Ureter (tissue), 1 donor: ENCODE measurements at places on chromosomes 5 and 9. TPM values are rescaled to one million over a fixed set of nuclear protein-coding genes. Genes with fewer than 3 reads are reported as not detected.

The BTNL9 gene
- 26.0 TPM for total RNA-seq

The IL3 gene
- total RNA-seq = not detected

The REXO4 gene
- 19.5 TPM for total RNA-seq

The LCN9 gene
- not detected for total RNA-seq

The INSL4 gene
- total RNA-seq = not detected

The GBGT1 gene
- 17.2 TPM for total RNA-seq

The AFAP1L1 gene
- 8.4 TPM for total RNA-seq

The ZDHHC11 gene
- total RNA-seq = 39.5 TPM

The PCDHGC4 gene
- 3.6 TPM for total RNA-seq

The IL7R gene
- 34.9 TPM for total RNA-seq

GRCh38 chr9:37286530-37287175 is 135.8 kb upstream of the GRHPR start:
- no peak for DNase-seq

GRCh38 chr5:154276973-154277331 is 86.4 kb downstream of the GALNT10 start:
- peak; percentile 56 for DNase-seq

- DNase-seq = no peak
These were observed 8.1 kb downstream of the TTC16 start for GRCh38 chr9:127724012-127724411.

- DNase-seq = no peak
These were observed 13.6 kb upstream of the MAST4 start for GRCh38 chr5:66582499-66583165.

DNA sequence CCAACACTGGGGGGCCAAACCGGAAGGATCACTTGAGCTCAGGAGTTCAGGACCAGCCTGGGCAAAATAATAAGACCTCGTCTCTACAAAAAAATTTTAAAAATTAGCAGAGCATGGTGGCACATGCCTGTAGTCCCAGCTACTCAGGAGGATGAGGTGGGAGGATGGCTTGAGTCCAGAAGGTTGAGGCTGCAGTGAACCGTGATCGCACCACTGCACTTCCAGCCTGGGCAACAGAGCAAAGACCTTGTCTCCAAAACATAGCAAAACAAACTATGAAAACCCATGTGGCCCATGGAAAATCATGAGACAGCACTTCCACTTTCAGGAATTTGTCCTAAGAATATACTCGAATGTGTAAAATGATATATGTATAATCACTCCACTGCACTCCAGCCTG is 6.1 kb downstream of the SETX start:
- DNase-seq = no peak

GRCh38 chr9:31243386-31243785 is 1141.1 kb upstream of the ACO1 start:
- DNase-seq = no peak

- DNase-seq = no peak
These were observed 7.2 kb downstream of the GRHPR start for GRCh38 chr9:37429441-37430285.

DNA sequence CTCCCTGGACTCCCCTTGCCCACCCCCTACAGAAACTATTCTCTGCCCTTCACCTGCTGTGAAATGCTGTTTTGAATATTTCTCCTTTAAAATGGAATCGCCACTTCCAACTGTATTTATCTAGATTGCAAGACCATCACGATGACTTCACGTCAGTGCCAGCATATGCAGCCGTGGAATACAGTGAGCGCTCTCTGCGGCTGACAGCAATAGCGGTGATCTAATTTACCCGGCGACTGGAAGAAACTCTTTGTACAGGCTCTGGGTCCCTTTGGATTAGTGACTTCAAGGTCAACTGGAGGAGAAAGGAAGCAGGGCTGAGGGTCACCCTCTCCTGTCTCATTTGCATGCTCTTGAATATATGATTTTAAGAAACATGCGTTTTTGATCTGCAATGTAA is 192.0 kb downstream of the IRX1 start:
- no peak for DNase-seq

GRCh38 chr9:34338665-34339385 is 9.5 kb downstream of the NUDT2 start:
- no peak for DNase-seq

DNA sequence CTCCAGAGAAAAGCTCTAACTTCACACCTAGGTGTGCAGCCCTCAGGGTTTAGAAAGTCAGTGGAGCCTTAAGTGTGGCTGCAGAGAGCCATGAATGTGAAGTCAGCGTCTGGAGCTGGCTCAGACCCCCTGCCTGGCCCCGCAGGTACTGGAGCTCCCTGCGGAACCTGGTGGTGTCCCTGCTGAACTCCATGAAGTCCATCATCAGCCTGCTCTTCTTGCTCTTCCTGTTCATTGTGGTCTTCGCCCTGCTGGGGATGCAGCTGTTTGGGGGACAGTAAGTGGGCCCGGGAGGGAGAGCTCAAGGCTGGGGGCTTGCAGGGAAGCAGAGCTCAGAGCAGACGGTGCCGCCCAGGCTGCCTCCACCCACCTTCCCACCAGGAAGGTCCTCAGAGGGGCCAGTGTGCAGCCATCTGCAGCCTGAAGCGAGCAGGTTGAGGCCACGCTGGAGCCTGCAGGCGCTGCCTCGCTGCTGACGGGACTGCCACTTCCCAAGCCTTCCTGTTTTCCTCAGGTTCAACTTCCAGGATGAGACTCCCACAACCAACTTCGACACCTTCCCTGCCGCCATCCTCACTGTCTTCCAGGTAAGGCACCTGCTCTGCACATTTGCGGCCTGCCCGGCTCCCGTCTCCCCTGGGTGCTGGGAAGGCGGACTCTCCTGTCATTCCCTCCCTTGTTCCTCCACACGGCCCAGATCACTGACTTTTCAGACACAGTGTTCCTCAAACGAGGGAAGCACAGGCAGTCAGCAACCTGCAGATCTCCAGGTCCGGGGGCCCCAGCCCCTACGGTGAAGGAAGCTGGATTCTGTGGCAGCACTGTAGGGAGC is 108.9 kb downstream of the CACNA1B start:
- DNase-seq = no peak

- DNase-seq = no peak
These were observed 286.3 kb downstream of the PDE4D start for GRCh38 chr5:59607138-59607765.

DNA sequence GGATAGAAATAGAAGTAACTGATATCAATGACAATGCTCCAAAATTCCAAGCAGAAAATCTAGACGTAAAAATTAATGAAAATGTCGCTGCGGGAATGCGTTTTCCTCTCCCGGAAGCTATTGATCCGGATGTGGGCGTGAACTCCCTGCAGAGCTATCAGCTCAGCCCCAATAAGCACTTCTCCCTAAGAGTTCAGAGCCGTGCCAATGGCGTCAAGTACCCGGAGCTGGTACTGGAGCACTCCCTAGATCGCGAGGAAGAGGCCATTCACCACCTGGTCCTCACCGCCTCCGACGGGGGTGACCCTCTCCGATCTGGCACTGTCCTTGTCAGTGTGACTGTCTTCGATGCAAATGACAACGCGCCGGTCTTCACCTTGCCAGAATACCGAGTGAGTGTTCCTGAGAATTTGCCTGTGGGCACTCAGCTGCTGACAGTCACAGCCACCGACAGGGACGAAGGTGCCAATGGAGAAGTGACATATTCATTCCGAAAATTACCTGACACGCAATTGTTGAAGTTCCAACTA is 818 bp downstream of the PCDHGA10 start:
- DNase-seq = no peak

GRCh38 chr5:61082516-61083280 is 79.6 kb downstream of the SMIM15 start:
- no peak for DNase-seq

GRCh38 chr5:51685419-51685818 is 302.2 kb downstream of the ISL1 start:
- no peak for DNase-seq

- no peak for DNase-seq
These were observed 20.3 kb downstream of the MELK start for GRCh38 chr9:36592801-36593583.

- DNase-seq = no peak
These were observed 18.8 kb upstream of the HSD17B3 start for GRCh38 chr9:96320749-96321280.

DNA sequence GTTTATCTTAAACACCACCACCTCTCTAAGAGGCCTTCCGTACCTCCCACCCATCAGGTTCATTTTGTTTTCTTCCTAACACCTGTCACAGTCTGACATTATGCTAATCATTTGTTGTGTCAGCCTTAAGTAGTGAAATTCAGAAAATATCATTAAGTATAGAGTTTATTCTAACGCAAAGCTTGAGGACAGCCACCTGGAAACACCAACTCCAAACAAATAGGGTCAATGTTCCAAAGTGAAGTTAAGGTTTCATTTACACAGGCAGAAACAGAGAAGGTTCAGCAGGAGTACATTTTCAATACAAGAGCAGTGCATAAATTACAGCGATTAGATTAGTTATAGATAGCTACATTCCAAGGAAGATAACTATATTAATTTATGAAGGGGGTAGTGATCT is 1.3 kb upstream of the SMC5 start:
- no peak for DNase-seq

GRCh38 chr5:52961274-52961681 is 27.9 kb upstream of the ITGA2 start:
- DNase-seq = no peak

GRCh38 chr9:78214492-78214891 is 21.4 kb upstream of the CEP78 start:
- DNase-seq = no peak

DNA sequence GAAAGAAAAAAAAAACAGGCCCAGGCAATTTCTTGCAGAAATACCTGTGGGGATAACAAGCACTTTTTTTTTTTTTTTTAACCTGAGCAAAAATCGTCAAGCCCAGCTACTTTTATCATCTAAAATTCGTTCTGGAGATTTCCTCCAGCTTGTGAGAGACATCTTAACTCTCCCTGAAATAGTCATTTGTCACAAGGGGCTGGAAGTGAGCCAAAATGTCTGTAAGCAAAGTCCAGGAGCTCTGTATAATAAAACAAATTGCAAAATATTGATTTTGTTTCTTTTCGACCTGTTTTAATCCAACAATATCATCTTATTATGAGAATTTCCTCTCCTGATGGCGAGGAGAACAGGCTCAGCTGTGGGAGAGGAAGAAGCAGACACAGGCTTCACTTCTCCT is 168.4 kb downstream of the TTLL11 start:
- no peak for DNase-seq

- no peak for DNase-seq
These were observed 92.8 kb upstream of the RAD23B start for GRCh38 chr9:107190061-107190935.

- DNase-seq = no peak
These were observed 228.1 kb upstream of the NR4A3 start for GRCh38 chr9:99593610-99594009.

GRCh38 chr9:15222313-15222712 is 84.7 kb downstream of the TTC39B start:
- no peak for DNase-seq

- DNase-seq = no peak
These were observed 59.5 kb downstream of the PAPPA start for GRCh38 chr9:116212986-116213692.

- no peak for DNase-seq
These were observed 78.7 kb downstream of the ACTL7B start for GRCh38 chr9:108776920-108777639.

DNA sequence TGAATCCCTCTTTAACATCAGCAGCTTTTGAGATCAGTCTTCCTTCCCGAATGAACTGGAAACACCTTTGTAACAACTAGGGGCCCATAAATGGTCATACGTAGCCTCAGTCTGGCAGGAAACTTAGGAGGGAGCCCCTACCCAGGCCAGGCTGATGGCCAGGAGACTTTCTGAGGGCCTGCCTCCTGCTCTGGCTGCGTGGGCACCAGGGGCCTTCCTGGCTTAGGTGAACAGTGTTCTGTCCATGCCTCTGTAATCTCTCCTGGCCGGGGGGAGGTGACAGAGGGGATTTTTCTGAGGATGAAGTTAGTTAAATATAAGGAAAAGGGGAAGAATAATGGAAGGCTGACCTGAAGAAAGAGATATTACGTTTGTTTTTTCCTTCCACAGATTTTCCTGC is 843 bp upstream of the FSTL4 start:
- no peak for DNase-seq

- peak; percentile 73 for DNase-seq
These were observed 59.8 kb downstream of the ARHGEF37 start for GRCh38 chr5:149641000-149641576.

DNA sequence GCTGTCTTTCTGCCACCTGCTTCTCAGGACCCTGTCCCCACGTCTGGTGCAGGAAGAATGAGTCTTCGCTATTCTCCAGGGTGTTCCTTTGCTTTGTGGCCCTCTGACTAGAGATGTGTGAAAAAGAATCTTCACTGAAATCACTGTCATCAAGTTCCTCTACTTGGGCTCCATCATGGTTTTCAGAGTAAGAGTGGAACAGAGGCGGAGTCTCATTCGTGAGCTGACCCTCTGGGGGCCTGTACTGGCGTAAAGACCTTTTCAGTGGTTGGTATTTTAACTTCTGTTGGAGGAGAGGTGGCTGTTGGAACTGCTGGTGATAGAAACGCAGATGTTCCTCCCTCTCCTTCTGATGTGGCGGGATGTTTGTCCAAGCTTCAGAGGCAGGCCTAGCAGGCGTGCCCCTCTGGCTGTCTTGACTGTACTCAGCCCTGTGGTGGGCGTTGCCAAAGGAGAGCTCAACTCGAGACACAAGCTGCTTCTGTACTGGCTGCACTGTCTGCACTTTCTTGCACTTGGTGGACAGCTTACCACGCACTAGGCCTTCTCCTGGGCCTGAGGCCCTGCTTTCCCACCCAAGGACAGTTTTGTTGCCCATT is 72.0 kb downstream of the KIF24 start:
- no peak for DNase-seq

GRCh38 chr5:17748201-17748600 is 113.9 kb downstream of the TAF11L14 start:
- DNase-seq = no peak

GRCh38 chr5:143233031-143233430 is 170.5 kb downstream of the NR3C1 start:
- DNase-seq = no peak

DNA sequence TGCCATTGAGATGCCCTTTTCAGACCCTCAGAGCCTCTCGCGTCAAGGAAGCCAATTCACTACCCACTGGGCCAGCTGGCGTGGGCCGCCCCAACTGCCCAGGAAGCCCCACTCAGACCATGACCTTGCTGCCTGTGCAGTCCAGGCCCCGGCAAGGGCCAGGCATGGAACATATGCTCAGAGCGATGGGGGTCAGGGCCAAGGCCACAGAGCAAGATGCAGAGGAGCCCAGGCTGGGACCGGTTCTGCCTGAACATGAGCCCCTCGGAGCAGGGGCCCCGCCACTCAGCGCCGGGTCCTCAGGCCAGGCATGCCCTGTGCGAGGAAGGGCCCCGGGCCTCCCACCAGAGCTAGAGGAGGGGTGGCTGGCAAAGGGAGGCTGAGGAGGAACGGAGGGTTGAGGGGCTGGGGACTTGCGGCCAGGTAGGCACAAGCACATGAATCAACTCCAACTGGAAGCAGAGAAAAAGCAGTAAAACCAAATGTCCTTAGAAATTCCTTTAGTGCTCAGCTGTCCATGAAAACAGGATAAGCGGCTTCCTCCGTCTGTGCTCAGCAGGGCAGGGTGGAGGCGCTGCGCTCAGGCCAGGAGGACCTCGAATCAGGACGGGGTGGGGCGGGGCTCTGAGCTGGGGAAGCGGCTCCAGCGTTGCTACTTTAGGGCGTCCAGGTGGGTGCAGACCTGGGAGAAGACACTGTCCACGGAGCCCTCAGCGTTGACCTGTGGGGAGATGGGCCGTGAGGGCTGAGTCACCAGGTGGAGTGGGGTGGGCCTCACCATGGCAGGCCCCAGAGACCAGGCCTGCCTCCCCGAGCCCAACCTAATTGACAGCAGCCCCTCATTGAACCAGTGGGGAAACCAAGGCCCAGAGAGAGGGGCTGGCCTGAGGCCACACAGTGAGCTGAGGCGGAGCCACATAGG is 9.9 kb downstream of the AK1 start:
- no peak for DNase-seq
